ENCODE measurements at places on chromosomes 2 and 18.

DNA sequence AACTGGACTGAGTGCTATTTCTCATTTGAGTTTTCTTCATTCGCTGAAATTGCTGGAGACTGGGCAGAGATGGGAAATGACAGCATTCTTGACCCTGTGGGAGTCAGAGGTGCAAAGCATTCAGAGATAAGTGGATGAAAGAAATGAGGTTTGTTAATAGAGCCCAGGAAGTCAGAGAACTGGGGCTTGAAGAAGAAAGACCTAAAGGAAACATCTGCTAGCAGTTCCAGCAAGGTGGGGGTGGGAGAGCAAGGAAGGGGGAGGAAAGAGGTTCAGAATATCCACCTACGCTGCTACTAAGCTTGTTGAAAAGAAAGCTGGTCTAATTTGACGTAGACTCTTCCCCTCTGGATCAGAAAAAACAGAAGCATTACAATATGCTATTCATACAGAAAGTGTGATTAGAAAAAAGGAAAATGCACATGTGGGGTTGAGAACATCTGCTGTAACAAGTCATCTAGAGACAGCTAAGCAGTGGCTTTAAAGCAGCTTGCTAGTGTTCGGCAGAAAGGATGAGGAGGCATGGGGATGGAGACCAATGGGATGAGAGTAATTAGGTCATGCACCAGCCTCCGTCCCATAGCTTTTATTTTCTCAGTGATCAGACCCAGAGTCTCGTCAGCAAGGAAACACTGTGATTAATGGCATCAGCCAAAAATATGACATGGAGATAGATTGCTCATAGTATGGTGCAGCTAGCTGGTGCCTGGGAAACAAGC, 29.7 kb downstream of the NAB1 start:
- DNase-seq, result no peak

- DNase-seq, result no peak
Measured at GRCh38 chr2:183495589-183496267, 371.5 kb downstream of the NUP35 start.

- DNase-seq, result no peak
Measured at GRCh38 chr2:59726228-59727120, 827.0 kb downstream of the BCL11A start.

DNA sequence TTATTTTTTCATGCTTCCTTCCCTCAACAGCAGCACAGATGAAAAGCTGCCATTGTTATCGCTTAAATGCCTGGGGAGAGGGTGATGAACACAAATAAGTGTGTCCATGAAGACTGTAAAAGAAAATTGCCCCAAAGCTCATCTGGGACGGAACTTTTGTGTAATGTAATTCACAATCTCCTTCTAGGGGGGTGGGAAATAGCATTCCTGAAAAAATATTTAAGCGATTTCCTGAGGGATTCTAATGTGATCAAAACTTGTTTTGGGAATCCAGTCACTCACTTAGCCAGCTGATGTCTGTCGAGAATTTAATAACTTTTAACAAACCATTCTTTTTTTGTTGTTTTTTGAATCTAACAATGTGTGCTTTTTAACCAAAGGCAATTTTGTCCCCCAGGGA, 427.9 kb downstream of the PLCL1 start:
- no peak for DNase-seq

- no peak for DNase-seq
Measured at GRCh38 chr2:207141386-207141785, 24.4 kb downstream of the KLF7 start.

DNA sequence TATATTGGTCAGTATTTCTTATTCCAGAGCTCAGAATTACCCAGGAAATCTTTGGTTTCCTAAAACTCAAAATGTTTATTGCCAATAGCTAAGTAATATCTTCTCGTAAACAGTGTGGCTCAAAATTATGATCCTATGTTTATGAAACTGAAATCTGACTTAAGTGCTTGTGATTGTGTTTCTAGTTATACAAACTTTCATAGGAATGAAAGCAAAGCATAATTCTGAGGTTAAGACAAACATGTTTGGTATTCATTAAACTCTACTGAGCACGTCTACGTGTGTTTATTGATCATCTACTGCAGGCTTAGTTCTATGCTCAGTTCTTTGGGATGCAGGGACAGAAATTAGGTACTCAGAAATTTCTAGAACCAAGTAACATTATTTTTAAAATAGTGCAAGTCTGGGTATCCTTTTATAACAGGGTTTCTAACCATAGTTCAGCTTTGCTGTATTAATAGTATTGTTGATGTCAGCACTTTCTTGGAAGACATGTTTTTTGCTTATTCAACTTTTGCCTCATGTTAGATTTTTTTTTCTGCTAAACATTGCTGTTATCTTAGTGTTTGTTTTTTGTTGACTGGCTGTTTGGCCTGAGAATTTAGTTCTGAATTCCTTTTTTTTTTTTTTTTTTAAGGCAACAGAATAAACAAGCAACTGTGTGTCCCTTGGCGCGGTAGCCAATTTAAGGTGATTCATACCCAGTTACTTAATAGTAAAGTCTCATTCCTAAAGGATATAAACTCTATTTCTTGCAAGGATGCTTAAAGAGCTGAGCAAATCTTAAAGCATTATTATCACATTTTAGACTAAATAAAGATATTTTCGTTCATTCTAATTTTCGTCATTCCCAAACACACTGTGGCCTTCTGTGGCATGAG, 31.3 kb downstream of the PTPRM start:
- DNase-seq, result no peak

DNA sequence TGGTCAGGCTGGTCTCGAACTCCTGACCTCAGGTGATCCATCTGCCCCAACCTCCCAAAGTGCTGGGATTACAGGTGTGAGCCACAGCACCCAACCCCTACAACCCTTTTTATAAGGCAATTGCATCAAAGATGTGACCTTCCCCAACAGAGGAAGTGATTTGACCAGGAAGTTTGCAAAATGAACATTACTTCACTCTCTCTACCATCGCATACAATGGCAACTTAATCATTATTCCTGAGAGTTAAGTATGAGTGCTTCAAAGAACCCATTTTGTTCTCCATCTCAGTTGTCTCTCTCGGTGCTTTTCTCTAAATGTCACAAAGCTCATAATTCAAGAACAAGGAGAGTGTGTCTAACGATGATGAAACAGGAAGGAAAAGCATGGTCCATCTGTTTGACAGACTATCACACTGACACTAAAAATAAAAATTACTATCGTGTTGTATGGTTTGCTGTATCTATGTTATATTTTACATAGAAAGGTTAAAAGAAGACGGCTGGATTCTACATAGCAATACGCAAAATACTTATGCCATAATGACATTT, 18.1 kb upstream of the CREG2 start:
- no peak for DNase-seq

- DNase-seq, result peak; percentile 1
Measured at GRCh38 chr18:45384137-45384961, 230.9 kb upstream of the SLC14A2 start.

DNA sequence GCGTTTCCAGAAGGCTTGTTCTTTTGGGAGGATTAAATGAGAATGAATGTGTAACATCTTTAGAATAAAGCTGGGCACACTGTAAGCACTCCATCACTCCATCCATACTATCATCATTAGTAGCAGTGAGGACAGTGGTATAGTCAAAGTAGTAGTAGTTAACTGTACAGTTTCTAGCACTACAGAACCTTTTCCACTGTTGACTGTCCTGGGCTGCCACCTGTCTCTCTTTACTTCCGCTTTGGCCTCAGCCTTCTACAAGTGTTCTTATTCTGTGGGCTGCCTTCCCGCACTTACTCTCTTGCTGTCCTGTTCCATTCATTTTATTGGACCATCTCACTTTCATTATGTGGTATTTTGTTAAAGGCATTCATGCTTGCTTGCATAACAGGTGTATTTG, 3.3 kb downstream of the SLC9A2 start:
- DNase-seq, result no peak

- no peak for DNase-seq
Measured at GRCh38 chr2:73825408-73825807, 3.4 kb upstream of the STAMBP start.

DNA sequence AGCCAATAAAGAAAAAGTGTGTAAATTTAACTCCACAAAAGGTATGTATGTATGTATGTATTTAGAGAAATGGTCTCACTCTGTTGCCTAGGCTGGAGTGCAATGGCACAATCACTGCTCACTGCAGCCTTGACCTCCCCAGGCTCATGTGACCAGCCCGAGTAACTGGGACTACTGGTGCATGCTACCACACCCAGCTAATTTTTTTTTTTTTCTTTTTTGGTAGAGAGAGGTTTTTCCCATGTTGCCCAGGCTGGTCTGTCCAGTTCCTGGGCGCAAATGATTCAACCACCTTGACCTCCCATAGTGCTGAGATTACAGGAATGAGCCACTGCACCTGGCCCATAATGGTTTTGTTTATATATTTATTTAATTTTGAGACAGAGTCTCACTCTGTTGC, 67.1 kb downstream of the CERKL start:
- no peak for DNase-seq

DNA sequence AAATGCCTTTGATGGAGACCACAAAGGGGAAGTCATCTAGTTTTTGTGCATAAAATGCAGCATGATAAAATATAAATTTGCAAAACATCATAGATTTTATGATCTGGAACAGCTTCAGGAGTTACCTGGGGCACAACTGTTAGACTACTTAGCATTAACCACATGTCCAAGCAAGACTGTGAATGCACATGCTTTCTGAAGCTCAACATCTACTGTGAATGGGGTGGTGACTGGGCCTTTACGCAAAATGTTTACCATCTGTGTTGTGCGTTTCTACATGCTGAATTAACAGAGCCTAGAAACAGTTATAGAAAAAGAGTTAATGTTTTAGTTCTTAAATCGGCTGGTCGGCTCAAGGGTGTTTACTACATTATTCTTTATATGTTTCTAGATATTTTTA, 45.5 kb downstream of the KCTD1 start:
- no peak for DNase-seq

DNA sequence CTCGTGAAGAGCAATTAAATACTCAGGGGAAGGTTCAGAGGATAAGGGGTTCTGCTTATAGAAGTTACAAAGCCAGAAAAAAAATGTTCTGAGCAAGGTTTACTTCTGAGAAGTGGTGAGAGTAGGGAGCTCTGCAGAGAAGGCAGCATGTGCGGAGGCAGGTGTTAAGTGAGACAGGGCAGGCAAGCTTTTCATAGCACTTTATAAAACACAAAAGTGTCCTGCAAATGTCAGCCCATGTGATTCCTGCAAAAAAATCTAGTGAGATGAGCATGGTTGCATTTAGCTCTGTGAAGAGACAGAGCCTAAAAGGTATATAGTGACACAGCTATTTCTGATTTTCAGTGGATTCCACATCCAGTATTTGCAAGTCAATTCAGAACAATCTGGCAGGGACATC, 223.8 kb upstream of the SYT4 start:
- DNase-seq, result no peak

GRCh38 chr2:23926290-23926749, 603 bp downstream of the ATAD2B start:
- peak; percentile 6 for DNase-seq

- DNase-seq, result no peak
Measured at GRCh38 chr2:164792316-164793170, 49.1 kb downstream of the COBLL1 start.

DNA sequence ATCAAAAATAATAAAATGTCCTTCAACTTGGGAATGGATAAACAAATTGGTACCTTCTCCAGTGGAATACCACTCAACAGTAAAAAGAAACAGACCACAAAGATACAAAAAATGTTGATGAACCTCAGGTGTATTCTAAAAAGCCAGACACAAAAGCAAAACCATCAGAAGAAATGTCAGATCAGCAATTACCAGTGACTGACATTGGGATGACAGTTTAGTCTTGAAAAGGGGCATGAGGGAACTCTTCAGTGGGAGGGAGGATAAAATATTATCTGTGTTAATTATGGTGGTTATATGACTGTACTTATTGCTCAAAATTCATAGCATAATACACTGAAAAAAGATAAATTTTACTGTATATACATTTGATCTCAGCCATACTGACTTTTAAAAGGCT, 473.0 kb downstream of the TMX3 start:
- no peak for DNase-seq

GRCh38 chr2:30113617-30114293, 33.1 kb upstream of the YPEL5 start:
- DNase-seq, result no peak

- DNase-seq, result no peak
Measured at GRCh38 chr2:86393521-86394491, 47.4 kb upstream of the KDM3A start.

DNA sequence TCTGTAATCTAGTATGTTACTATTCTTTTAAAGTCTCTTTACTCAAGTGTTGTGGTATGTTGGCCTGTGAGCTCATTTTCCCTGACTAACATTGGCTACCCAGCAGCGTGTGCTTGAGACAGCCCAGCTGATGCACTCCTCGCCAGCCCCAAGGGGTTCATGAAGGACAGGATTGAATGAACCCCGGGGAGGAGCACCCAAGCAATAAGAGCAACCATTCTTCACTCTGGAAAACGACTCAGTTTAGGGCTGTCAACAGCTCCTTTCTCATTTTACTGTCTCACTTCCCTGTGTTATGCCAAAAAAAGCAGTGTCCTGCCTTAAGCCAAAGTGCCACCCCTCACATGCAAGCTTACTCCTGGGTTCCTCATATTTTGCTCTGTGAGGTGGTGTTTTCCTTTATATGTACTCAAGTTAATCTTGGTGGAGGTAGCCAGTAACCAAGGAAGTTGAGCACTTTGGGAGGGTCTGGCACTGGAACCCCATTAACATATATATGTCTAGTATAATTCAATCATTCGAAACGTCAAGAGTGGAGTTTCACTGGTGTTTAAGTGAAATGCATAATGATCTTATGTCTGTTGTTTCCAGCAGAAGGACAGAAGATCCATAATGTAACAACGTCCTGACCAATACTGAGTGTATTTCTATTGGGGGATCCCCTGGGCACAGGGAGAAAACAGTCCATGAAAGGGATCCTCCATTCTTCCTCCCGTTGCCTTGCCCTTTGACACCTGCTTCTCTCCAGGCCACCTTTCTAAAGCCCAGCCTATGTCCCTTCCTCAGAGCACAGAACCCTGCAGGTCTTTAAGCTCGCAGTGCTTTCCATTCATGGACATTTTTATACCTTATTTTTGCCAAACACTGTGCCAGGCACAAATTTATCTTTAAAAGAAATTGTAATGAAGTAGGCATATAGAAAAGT, 43.2 kb downstream of the ATIC start:
- no peak for DNase-seq

- DNase-seq, result no peak
Measured at GRCh38 chr2:98543214-98543613, 65.1 kb downstream of the COA5 start.

GRCh38 chr2:68811364-68811763, 59.8 kb downstream of the BMP10 start:
- DNase-seq, result no peak

Data from stimulated activated CD8-positive, alpha-beta memory T cell treated with anti-CD3 and anti-CD28 coated beads, Interleukin-15, amount 100 ng/mL, for 24 hours (primary cell).